ENCODE measurements at places on chromosomes 5 and 9. TPM values are rescaled to one million over a fixed set of nuclear protein-coding genes. Genes with fewer than 3 reads are reported as not detected.
A peak's percentile ranks its signal among the peaks of the same experiment; 100 is the strongest.

DNA sequence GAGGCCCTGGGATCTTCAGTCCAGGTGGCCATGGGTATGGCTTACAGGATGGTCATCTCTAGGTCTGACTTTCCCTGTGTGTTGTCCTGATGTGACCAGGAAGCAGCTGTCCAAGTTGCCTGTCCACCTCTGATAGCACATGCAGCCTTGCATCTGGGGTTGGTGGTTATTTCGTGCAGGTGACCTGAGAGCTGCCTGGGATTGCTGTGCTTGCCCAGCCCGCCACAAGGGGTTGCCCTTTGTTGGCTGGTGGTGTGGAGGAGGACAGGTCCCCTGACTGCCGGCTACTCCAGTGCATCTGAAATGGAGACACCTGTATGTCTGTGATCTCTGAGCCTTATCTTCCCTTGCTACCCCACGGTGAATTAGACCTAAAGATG is 212.6 kb downstream of the ARHGAP26 start:
- H3K4me3 ChIP-seq = no peak overlapping the region
- peak overlapping the region; percentile 67 for H3K27ac ChIP-seq
- no peak for DNase-seq
- peaks cover 19% of the 10 kb centered on the region for H3K4me1 ChIP-seq

The CAVIN4 gene
- total RNA-seq = 1.0 TPM

- H3K36me3 ChIP-seq = no peaks in the 10 kb centered on the region
- no peak for DNase-seq
- H3K4me1 ChIP-seq = no peaks in the 10 kb centered on the region
Observed at GRCh38 chr5:126695091-126695490, 81.8 kb upstream of the LMNB1 start.

- no peak for DNase-seq
- no peaks in the 10 kb centered on the region for H3K27me3 ChIP-seq
- no peak overlapping the region for H3K4me3 ChIP-seq
Observed at GRCh38 chr9:99341686-99342085, 119.6 kb downstream of the SEC61B start.

DNA sequence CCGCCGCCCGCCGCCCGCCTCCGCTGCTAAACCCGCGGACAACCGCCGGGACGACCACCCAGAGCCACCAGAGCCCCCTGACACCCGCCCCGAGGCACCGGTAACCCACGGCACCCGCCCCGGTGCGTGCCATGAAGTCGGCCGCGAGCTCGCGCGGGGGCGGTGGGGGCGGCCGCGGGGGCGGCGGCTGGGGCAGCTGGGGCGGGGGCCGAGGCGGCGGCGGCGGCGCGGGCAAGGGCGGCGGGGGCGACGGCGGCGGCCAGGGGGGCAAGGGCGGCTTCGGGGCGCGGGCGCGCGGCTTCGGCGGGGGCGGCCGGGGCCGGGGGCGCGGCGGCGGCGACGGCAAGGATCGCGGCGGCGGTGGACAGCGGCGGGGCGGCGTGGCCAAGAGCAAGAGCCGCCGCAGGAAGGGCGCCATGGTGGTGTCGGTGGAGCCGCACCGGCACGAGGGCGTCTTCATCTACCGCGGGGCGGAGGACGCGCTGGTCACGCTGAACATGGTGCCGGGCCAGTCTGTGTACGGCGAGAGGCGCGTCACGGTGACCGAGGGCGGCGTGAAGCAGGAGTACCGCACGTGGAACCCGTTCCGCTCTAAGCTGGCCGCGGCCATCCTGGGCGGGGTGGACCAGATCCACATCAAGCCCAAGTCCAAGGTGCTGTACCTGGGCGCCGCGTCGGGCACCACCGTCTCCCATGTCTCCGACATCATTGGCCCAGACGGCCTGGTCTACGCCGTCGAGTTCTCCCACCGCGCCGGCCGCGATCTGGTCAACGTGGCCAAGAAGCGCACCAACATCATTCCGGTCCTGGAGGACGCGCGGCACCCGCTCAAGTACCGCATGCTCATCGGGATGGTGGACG is 499 bp downstream of the FBLL1 start:
- peak overlapping the region; percentile 39 for H3K4me3 ChIP-seq
- peak; percentile 18 for DNase-seq
- no peaks in the 10 kb centered on the region for H3K36me3 ChIP-seq
- H3K27me3 ChIP-seq = peaks cover 19% of the 10 kb centered on the region
- no peak overlapping the region for H3K27ac ChIP-seq

The TDRD7 gene
- total RNA-seq = 16.1 TPM

DNA sequence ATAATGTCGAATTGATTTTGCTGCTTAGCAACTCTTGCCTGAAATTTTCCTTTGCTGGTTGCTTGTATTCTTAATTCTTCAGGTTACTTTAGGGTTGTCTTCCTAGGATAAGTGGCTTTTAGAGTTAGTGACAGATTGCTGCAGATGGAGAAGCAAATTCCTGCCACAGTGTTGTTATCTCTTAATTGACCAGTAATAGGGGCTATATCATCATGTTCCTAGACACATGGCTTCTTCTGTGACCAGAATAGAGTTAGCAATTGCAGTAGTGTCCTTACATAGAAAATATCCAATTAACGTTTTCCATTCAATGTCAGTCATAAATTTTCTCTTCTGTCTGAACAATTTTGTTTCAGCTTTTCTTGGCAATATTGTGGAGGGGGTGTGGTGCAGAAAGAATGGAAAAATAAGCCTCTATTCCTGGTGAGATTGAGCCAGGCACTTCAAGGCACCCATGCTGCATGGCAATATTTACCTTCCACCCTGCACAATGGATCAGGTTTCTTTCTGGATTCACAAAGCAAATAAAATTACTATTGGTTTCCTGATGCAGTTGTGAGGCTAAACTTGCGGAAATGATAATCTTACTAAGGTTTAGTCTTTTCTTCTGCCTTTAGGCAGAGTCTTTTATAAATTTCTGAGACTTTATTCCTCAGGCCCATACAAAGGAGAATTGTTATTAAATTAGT is 1481.5 kb downstream of the EFNA5 start:
- no peaks in the 10 kb centered on the region for H3K4me1 ChIP-seq
- no peaks in the 10 kb centered on the region for H3K27me3 ChIP-seq
- DNase-seq = no peak
- H3K4me3 ChIP-seq = no peak overlapping the region

The INSL4 gene
- 0.13 TPM for total RNA-seq

Measured in hepatocyte (in vitro differentiated cells).